Stimulated activated CD4-positive, alpha-beta T cell treated with anti-CD3 and anti-CD28 coated beads, Interleukin-4, amount 100 ng/mL, for 48 hours (primary cell): ENCODE measurements at places on chromosomes 6 and 20.
A peak's percentile ranks its signal among the peaks of the same experiment; 100 is the strongest.

DNA sequence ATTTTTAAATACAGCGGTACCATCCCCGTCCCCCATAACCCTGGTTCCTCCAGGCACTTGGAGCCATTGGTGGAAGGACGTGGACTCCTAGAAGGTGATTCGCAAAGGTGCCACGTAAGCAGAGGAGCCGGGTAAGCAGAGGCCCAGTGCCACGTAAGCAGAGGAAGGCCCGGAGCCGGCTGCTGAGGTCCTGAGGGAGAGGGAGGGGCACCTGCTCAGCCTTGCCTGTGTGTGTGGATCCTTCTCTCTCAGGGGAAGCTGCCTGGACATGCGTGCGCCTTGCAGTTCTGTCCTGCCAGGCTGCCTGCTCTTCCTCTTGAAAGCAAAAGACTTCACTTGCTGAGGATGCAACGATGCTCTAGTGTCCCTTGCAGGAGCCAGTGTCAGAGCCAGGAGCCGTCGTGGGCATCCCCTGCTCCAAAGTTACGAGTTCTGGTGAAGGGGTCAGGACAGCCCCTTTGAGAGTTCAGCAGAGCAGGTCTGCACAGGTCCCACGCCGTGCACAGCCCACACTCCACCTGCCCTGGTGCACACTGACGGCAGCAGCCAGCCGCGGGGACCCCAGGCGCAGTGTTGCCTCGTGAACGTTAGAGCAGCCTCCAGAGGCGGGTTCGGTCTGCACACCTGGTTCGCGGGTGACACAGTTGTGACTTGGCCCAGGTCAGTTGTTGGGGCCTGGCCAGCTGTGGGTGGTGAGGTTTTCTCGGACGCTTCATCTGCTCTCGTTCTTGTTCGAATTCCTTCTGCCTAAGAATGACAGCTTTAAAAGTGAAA lies 1.9 kb upstream of the NKAIN4 start:
- no peak for DNase-seq

DNA sequence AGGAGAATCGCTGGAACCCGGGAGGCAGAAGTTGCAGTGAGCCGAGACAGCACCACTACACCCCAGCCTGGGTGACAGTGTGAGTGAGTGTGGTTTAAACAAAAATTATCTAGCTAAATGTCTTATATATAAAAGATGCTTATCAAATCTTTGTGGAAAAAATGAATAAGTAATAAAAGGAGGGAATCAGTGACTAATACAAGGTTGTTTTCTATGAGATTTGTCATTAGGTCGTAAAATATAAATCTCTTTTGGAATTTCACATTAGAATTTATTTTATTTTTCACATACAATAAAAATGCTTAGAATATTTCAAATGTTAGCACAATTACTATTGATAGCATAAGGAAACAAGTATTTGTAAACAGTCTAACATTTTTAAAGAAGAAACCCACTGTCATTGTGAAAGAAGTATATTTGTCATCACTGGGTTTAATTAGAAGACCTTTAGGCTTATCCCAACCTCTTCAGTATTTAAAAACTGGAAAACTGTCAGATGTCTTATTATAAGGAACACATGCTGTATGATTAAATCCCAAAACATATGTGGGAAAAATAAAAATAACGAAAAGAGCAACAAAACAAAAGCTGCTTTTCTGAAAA lies 47.1 kb downstream of the ASCC3 start:
- no peak for DNase-seq

GRCh38 chr6:88167352-88167937 lies 1.3 kb upstream of the CNR1 start:
- DNase-seq, result peak; percentile 4

GRCh38 chr20:17934141-17934862 lies 34.3 kb downstream of the SNX5 start:
- DNase-seq, result no peak

DNA sequence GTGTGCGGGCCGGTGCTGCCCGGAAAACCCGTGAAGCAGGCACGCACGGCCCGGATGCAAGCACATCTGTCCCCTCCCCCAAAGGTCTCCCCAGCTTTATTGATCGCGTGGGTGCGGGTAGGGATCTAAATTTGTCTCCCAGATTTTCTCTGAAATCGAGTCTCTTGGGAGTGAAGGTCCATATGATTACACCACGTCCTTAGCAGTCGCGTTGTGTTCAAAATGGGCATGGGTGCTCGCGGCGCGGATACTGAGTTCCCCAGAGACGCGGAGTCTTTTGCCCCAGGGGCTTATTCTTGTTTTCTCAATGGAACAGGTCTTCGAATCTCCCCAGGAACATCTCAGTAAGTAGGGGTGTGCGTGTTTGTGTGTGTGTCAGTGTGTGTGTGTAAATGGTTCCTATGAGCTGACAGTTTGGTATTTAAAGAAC lies 2.8 kb upstream of the ZNF292 start:
- no peak for DNase-seq

GRCh38 chr6:85278466-85279035 lies 171.3 kb upstream of the NT5E start:
- no peak for DNase-seq

GRCh38 chr6:144742779-144743178 lies 457.6 kb downstream of the UTRN start:
- DNase-seq, result no peak

GRCh38 chr6:4751823-4752464 lies 24.3 kb upstream of the CDYL start:
- DNase-seq, result no peak

GRCh38 chr6:65501045-65501444 lies 206.0 kb downstream of the EYS start:
- DNase-seq, result no peak

GRCh38 chr6:34142061-34142998 lies 3.6 kb downstream of the GRM4 start:
- no peak for DNase-seq

DNA sequence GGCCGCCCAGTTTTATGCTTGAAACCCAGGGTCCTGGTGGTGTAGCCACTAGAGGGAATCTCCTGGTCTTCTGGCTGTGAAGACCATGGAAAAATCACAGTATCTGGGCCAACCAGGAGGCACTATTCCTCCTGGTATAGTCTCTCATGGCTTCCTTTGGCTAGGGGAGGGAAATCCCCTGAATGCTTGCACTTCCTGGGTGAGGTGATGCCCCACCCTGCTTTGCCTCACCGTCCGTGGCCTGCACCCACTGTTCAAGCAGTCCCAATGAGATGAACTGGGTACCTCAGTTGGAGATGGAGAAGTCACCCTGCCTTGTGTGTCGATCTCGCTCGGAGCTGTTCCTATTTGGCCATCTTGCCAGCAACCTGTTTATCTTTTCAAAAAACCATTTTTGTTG lies 10.1 kb upstream of the ZNF337 start:
- no peak for DNase-seq

GRCh38 chr6:167073679-167074274 lies 49.1 kb upstream of the CCR6 start:
- no peak for DNase-seq

- DNase-seq, result no peak
Measured at GRCh38 chr20:50378170-50379000, 131.8 kb upstream of the PTPN1 start.

DNA sequence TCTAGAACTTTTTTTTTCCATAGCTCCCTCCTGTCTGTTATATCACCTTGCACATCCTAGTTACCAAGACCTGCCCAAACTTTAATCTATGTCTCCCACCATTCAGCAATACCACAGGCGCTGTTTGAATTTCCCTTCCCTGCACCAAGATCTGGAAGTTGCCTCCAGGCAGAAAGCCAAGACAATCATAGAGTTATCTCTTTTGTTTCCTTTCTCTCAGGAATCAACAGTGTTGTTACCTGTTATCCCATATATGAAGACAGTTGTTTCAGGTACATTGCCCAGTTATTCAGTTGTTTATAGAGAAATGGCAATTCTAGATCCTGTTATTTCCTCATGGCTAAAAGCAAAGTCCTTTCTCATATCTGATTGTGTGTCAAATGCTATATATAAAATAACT lies 63.2 kb downstream of the PDSS2 start:
- DNase-seq, result no peak

GRCh38 chr6:116405652-116406356 lies 35.1 kb downstream of the DSE start:
- DNase-seq, result no peak

DNA sequence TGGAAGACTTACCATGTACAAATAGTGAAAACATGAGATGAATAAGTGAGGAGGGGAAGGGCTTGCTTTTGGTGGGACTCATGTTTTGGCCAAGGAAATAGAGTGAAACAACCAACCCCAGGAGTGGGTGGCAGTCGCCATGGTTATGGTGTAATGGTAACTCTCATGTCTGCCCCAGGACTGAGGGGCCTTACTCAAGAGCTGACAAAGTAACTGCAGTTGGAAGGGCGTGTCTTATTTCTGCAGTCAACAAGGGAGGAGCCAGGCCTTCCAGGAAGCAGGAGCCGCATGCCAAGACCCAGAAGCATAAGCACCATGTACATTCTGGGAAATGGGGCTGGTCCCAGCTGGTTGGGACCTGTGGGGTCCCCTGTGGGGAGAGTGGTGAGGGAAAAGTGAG lies 108.5 kb downstream of the UNC5CL start:
- no peak for DNase-seq

- no peak for DNase-seq
Measured at GRCh38 chr20:58492074-58492718, 23.0 kb downstream of the APCDD1L start.

DNA sequence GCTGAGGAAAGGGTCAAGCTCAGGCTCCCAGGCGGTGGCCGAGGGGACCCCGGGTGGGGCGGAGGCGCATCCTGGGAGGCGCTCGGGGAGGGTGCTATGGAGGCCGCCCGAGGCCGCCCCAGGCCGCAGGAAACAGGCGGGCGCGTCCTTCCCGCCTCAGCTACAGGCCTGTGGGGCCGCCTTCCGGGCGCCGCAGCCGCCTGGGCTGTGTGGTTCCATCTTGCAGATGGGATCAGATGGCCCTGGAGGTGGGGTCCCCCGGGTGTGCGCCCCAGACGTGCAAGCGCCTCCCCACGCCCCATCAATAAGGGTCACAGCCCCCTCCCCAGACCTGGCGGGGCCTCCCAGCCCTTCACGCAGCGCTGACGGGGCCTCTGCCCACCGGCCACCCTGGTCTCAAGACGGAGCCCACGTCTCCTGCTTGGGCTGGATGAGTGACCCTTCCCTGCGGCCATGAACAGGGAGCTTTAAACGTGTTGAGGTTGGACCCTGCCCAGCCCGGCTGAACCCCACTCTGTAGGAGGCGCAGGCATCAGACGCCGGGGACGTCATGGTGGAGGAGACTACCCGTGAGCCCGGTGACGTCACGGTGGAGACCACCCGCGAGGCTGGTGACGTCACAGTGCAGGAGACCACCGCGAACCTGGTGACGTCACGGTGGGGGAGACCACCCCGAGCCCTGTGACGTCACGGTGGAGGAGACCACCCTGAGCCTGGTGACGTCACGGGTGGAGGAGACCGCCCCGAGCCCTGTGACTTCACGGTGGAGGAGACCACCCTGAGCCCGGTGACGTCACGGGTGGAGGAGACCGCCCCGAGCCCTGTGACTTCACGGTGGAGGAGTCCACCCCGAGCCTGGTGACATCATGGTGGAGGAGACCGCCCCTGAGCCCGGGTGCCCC lies 267.0 kb downstream of the DLL1 start:
- DNase-seq, result no peak
